ENCODE measurements at places on chromosomes 16 and 17. TPM values are rescaled to one million over a fixed set of nuclear protein-coding genes. Genes with fewer than 3 reads are reported as not detected.

DNA sequence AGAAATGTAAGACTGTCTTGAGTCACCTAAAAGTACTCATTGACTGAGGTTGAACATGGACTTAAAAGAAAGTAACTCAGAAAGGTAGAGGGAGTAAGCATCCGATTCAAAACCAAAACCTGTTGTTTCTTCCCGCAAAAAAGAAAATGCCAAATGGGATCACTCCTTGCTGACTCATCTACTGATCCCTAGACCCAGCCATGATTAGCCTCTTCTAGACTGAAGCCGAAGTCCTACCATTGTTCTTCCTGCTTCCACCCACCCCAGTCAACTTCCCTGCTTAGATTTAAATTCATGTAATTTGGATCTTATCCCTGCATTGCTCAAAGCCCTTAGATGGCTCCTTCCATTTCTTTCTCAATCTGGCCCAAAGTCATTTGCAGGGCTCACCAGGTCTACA lies 760.5 kb upstream of the SOX9 start:
- no peak for DNase-seq

GRCh38 chr16:9650284-9650683 lies 531.9 kb downstream of the GRIN2A start:
- DNase-seq: no peak

- no peak for DNase-seq
Observed at GRCh38 chr17:17868641-17869522, 32.1 kb upstream of the SREBF1 start.

GRCh38 chr16:20348365-20349185 lies 3.9 kb downstream of the UMOD start:
- DNase-seq: no peak

ABCA9 gene
- 1.9 TPM for polyA plus RNA-seq

DNA sequence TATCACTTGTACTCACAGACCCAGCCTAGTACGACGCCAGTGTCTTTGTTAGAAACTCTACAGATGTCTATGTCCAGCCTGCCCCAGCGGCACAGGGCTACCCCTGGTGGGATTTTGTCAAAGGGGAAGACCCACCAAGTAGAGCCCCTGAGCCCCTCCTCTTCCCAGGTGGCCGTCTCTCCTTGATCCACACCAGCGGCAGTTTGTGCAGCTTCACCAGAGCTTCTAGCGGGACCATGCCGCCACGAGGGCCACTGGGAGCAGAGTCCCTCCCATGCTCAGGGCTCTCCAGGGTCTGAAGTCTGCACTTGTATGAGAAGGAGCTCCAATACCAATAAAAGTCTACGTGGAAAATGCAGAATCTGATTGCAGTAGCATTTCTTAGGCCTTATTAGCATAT lies 157.1 kb downstream of the RPTOR start:
- DNase-seq: no peak

GRCh38 chr17:46124695-46125592 lies 68.3 kb downstream of the KANSL1 start:
- no peak for DNase-seq

DNA sequence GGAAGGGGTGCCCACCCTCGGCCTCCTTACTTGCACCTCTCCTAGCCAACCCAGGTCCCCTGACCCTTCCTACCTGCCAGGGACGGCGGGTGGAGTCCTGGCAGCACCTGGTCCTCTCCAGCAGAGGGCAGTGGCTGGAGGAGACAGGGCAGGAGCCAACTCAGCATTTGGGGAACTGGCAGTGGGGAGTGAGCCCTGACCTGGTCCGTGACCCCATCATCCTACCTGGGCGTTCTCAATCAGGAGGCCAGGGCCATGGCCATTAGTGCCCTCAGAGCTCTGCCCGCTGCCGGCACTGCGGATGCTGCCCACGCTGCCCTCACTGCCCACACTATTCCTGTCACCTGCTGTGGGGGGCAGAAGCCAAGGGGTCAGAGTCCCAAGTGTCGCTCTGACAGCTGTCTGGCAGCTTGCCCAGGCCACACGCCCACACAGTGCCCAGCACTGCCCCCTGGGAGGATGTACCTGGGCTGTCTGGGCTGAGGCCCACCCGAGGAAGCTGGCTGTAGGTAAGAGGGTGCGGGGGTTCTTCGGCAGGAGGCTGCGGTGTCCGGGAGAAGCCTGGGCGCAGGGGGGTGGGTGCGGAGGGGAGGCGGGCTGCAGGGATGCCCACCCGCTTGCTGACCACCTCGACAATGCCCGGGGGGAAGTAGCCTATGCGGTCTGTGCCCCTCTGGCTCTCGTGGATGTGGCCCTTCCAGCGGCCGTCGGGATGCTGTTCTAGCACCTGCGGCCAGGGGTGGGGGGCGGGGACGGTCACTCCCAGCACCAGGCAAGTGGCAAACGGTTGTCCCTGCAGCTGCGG lies 10.8 kb downstream of the CASKIN2 start:
- no peak for DNase-seq

- no peak for DNase-seq
Observed at GRCh38 chr16:17334096-17334495, 136.7 kb downstream of the XYLT1 start.

Measured in right renal cortex interstitium (tissue), 3 donors.